ENCODE measurements at places on chromosomes 3 and 15. TPM values are rescaled to one million over a fixed set of nuclear protein-coding genes. Genes with fewer than 3 reads are reported as not detected.

Gene PLS1
- total RNA-seq: 1.8 TPM

Gene SLC9C1
- 2.3 TPM for total RNA-seq

Gene GP9
- not detected for total RNA-seq

Gene COLQ
- total RNA-seq: 0.99 TPM

Gene ZPLD1
- total RNA-seq: not detected

Gene MIX23
- 28.6 TPM for total RNA-seq

Gene CELSR3
- 0.35 TPM for total RNA-seq

Gene MKRN2
- total RNA-seq: 33.6 TPM

Gene HRG
- total RNA-seq: not detected

Gene GRK7
- total RNA-seq: not detected

Gene ALPK3
- total RNA-seq: 118 TPM

Gene PCLAF
- 0.20 TPM for total RNA-seq

Gene FBN1
- 27.6 TPM for total RNA-seq

Gene GRAMD2A
- total RNA-seq: not detected

Gene OXTR
- 0.20 TPM for total RNA-seq

Gene LRTM1
- total RNA-seq: not detected

Measured in left ventricle myocardium superior (tissue), 1 donor.